ENCODE measurements at places on chromosomes 16 and 17.
A peak's percentile ranks its signal among the peaks of the same experiment; 100 is the strongest.

DNA sequence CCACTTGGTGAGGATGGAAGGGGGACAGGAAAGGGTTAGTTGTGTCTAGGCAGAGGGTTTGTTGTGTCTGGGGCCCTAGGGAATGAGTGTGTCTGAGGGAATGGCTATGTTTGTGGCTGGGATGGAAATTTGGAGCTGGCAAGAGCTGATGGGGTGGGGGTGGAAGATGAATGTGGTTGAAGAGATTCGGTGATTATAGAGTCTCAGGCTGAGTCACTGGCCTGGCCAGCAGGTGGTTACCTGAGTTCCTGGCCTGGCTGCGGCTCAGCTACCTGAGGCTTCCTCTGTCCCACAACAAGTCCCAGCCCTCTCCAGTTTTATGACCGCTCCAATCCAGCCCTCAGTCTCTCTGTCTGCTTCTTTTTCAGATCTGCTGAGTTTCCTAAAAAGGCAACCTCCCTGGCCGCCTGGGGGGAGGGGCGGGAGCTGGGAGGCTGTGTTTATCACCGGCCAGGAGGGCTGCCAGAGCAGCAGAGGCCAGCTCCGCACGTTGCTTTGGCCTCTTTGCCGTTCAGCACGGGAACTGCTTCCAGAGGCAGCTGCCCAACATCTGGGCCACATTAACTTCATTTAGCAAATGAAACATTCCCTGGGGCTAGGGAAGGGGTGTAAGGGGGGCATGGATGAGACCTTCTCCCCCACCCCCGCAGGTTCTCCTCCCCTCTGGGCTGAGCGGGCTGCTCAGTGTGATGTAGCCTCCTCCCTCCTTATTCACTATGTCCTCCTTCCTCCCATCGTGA is 21.8 kb downstream of the ITGB3 start:
- peak; percentile 75 for DNase-seq

DNA sequence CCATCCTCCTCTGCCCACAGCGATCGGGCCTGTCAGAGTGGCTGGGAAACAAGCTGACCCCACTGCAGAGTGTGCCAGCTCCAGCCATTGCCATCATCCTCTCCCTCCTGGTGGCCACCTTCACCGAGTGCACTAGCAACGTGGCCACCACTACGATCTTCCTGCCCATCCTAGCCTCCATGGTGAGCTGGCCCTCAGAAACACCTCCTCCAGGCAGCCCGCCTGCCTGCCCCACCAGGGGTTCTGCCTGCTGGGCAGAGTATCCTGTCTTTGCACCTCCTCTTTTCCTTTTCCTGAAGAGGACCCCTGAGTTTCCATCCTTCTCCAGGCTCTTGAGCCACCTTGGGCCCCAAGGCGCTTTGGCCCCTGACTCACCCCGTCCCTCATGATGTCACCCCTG is 10.5 kb upstream of the FOXN1 start:
- no peak for DNase-seq

- peak; percentile 71 for DNase-seq
These were observed 415.1 kb downstream of the NPIPA8 start for GRCh38 chr16:17921357-17921978.

DNA sequence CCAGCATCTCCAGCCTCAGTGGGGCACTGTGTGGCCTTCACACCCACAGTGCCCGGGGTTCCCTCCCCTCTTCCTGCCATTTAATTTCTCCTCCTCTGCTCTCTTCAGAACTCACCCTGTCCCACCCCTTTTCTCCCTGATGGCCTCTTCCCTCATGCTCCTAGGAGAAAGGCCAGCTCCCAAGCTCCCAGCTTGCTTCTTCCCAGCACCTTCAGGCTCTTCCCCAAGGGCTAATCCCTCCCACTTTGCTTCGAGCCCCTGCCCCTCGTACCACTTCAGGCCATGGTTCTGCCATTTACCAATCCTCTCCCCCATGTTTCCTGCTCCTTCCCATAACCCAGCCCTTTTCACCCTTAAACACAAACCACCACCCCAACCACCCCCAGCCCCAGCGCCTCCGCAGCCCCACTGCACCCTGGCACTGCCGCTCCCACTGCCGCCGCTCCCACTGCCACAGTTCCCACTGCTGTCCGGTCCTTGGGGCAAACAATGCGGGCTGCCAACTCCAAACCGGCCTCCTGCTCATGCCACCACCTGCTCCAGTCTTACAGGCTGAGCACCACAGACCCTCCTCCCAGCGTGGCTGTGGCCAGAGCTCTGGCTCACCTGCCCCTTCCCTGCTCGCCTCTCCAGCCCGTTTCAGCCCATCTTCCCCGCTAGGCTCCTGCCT is 28.6 kb downstream of the ADAM11 start:
- no peak for DNase-seq

- no peak for DNase-seq
These were observed 2.9 kb downstream of the NKD1 start for GRCh38 chr16:50550866-50551641.

- peak; percentile 51 for DNase-seq
These were observed 542 bp downstream of the KLHL36 start for GRCh38 chr16:84648595-84649510.

DNA sequence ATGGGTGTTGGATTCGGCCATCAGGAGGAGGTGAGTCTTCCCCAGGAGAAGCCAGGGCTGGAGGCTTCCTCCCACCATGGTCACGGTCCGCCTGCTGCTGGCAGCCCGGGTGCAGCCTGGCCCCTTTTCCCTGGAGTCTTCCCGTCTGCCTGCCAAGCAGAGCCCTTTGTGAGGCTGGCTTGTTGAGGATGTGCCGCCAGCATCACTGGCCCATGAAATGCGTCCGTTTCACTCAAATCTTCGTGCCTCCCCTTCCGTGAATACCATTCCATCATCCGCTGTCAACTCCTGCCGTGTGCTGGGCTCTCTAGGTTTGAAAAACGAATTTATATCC is 9.6 kb downstream of the VPS4A start:
- DNase-seq, result no peak

DNA sequence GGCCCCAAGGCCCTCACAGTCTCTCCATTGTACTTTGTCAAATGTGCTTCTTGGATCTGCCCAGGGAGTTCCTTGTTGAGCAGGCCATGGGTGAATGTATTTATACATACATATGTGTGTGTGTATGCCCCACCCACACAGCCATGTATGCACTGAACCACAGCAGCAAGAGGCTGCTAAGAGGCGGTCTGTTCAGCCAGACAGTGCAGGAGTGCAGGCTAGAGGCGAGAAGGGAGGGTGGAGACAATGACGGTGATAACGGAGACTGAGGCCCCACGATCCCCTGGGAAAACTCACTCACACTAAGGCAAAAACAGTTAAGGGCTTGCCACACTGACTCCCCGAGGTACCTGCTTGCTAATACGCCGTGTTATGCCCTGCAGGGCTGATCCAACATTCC is 151.0 kb upstream of the CDC42EP4 start:
- no peak for DNase-seq

DNA sequence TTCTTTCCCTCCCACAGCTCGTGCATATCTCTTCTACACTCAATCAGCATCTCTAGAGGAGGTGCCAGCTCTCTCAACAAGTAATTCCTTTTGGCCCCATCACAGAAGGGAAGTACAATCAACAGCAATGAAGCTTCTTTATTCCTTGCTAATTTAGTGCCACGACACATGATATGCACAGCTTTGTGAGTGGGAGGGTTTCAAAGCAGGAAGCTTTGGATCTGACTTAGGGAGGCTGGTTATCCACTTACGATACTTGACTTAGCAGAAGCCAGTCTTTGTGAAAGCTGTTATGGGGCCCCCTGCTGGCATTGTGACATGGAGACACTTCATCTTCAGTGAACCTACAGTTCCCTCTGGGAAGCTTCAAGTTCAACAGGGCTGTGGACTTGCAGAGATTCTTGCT is 81.0 kb downstream of the TMEM100 start:
- DNase-seq, result peak; percentile 52

GRCh38 chr17:70295329-70295728 is 126.0 kb downstream of the KCNJ2 start:
- DNase-seq, result no peak

DNA sequence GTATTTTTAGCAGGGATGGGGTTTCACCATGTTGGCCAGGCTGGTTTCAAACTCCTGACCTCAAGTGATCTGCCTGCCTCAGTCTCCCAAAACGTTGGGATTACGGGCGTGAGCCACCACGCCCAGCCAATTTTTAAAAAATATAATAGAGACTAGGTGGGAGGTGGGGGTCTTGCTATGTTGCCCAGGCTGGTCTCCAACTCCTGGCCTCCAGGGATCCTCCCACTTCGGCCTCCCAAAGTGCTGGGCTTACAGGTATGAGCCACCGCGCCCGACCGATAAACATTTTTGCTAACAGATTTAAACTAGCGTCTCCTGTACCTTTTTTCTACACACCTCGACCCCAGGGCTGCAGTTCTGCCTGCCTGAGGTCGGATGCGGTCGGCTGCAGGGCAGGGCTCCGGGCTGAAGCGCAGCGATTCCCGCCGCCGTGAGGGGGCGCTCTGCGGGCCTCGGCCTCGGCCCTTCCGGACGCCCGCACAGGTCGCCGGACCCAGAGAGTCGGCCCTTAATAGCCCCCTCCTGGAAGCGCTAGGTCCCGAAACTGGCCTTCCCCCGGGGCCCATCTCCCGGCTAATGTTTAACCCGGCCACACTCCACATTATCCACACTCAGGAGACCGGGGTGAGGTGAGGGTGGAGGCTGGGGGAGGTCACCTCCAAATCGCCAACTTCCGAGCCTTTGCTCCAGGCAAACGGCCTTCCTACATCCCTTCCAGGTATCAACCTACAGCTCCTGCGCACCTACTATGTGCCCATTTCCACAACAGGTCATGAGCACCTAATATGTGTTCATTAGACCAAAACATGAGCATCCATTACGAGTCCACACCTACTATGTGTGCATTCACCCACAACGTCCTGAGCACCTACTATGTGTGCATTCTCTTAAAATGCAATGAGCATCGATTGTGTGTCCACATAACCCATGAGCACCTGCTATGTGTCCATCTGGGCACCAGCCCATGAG is 2.0 kb upstream of the GLIS2 start:
- DNase-seq, result peak; percentile 84

DNA sequence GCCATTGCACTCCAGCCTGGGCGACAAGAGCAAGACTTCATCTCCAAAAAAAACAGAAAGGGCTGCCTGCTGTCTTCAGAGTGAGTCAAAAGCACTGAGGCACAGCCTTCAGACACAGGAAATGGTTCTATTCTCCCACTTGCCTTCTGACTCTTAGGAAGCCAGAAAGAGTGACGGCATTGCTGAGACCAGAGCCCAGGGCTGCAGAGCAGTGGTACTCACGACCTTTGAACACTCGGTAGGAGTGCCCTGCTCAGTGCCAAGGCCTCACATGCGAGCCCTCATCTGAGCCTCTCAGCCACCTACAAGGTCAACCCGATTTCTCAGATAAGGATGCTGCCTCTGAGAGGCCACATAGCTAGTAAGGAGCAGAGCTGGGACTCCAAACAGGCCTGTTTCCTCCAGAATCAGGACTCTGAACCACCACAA is 3.5 kb upstream of the ITGAE start:
- no peak for DNase-seq

GRCh38 chr16:52819405-52819804 is 233.3 kb downstream of the CHD9NB start:
- DNase-seq, result no peak

GRCh38 chr17:40961591-40961990 is 5.2 kb downstream of the KRT39 start:
- DNase-seq, result no peak

Data from WTC11 (cell line).